Osteocyte (in vitro differentiated cells): ENCODE measurements at places on chromosomes 16 and 17.

DNA sequence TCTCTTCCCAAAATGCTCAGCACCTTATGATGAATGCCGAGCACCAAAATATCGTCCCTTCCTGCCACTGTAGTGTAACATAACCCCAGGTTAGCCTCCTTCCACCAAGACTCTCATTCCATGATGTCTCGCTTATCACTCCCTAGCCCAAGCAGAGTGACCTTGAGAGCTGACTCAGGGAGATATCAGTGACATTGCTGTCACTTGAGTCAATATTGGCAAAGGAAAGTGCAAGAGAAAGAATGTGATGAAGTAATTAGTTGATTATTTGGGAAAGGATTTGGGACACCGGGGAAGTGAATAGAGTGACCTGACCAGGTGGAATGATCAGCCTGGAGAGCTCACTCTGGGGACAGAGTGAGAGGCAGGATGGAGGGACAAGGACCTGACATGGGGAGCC lies 2.6 kb upstream of the ANKFN1 start:
- DNase-seq, result no peak

DNA sequence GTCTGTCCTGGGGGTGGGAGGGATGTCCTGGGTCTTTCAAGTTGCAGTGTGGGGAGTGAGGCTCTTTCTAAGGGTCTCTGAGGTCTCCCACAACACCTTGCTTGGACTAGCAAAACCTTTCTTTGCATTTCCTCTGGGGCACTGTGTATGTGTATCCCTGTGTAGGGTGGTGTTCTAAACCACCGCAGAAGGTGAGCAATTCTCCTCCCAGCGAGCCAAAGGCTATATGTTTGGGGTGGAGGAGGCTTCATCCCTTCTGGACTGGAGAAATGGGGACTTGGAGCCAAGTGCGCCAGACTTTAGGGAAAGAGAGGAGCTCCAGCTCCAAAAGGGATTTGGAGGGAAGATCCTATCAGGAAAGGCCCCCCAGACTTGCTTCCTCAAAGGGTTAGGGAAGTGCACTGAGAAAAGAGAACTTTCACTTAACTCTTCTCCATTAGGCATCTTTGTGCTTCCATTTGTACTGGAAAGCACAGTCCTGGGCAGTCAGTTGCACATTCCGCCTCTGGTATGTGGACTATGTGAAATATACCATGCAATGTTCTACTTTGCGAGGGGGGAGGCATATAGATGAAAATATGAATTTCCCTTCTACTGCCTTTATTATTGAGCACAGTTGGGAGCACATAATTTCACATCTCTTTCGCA lies 18.9 kb upstream of the HOXB9 start:
- no peak for DNase-seq

DNA sequence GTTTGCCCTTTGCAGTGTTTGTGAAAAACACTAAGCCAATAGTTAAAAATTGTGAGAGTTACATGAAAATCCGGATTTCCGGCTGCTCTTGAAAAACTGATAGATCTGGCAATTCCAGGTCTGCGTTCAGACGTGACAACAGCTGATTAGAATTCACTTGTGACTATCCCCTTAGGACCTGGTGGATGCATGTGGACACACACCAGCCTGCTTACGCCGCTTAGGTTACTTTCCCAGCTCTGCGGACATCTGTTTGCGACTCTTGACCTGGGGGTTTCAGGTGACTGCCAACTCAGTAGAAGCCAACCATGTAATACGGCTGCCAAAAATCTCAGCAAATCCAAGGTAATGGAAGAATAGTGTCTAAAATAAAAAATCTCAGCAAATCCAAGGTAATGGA lies 24.3 kb downstream of the VPS53 start:
- no peak for DNase-seq

DNA sequence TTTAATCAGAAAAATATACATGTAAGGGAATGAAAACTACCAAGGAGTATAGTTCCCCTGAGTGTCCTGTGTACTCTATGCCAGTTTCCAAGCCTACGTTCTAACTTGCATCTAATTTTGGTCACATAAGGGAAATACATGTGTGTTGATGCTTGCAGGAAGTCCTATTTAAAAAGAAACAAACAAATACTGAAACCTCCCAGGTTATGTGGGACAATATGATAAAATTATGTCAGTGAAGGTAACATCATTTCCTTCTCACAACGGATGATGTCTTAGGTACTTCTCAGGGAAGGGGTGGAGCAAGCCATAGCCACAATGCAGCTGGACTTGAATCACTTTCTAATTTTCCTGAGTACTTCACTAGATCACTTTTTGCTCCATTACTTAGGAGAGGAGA lies 115.9 kb downstream of the ZFHX3 start:
- no peak for DNase-seq

DNA sequence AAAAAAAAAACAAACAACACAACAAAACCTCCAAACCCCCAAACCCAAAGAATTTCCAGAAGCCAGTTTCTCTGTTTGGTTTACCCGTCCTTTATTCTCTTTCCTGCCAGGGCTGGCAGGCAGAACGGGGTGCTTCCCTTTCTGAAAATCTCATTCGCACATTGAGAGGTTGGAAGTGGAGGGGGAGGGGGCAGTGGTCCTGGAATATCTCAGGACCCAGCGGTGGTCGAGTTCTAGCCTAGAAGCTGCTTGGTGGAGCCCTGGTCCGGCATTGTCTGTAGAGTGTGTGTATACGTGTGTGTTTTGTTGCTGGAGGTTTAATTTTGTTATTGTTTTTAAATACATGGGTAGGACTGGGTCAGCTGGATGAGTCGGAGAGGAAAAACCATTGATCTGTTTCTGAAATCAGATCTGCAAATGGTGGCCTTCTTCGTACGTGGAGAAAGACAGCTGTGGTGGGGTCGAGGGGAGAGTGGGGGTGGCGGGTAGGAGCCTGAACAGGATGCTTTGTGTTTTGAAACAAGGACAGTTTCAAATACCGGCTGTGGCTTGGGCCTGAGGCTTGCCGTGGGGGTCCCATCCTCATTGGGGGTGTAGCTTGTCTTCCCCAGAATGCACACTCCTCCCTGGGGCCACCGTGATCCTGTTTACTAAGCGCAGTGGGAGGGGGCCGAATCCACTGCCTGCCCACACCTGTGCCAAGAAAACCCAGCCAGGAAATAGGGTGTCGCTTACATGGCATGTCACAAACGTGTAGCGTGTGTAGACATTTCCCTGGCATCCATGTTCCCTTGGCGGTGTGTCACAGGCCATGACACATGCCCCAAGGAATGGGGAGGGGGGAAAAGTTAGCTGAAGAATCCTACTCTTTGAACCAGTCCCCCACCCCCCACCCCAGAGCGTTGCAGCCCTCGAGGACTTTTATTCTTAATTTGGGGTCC lies 1.6 kb downstream of the CMIP start:
- no peak for DNase-seq

- DNase-seq, result no peak
Observed at GRCh38 chr17:48528153-48528935, 2.5 kb downstream of the HOXB1 start.

GRCh38 chr16:89691986-89692569 lies 5.6 kb downstream of the CDK10 start:
- no peak for DNase-seq

DNA sequence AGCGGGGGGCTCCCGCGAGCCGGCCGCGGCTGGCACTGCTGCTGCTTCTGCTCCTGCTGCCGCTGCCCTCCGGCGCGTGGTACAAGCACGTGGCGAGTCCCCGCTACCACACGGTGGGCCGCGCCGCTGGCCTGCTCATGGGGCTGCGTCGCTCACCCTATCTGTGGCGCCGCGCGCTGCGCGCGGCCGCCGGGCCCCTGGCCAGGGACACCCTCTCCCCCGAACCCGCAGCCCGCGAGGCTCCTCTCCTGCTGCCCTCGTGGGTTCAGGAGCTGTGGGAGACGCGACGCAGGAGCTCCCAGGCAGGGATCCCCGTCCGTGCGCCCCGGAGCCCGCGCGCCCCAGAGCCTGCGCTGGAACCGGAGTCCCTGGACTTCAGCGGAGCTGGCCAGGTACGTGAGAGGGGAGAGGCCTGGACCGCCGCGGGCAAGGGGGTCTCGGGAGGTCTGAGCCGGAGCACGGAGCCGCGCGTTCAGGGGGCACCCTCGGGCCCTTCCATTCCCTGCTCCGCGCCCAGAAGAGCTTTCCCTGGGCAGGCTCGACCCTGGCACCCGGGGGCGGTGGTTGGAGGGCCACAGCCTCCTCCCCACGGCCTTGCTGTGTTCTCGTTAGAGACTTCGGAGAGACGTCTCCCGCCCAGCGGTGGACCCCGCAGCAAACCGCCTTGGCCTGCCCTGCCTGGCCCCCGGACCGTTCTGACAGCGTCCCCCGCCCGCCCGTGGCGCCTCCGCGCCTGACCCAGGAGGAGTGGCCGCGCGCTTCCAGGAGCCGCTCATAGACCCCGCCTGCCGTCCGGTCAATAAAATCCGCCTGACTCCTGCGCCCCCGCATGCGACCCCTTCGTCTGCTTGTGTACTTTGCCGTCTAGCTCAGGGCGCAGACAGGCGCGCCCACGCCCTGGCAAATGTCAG lies 591 bp downstream of the NPW start:
- DNase-seq, result no peak

DNA sequence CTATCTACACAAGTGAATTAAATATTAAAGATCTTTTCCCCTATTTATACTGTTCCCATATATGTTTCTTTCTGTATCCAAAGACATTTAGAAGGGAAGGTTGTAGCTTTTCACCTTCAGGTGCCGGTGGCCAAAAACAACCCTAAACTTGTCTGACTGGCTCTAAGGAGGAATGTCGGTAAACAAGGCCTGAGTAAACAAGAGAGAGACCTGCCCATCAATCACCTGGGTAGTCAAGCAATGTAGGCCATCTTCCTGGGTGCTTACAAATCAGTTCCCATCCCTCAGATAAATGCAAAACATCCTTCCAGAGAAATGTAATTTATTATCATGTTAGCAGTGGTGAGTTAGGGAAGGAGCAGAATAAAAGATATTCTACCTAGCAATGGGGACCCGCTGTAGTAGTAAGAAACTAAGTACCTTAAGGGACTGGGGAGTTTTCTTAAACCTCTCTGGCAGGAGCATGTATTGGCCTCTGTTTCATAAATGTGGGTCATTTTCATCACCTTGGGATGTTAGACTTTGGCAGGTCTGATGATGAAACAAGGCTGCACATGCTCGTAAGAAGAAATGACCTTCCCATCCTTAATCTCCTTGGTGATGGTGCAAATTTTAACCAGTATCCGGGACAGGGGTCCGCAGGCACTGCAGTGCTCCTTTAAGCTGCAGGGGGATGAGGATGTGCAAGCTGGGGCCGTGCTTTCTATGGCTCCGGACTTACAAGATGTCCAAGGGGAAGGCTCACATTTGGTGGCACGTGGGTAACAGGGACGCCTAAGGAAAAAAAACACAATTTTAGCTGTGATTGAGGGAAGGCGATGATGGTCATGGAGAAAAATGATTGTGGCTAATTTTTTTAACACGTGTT lies 8.4 kb downstream of the KRT39 start:
- no peak for DNase-seq

GRCh38 chr17:49454050-49454449 lies 39.4 kb upstream of the PHB1 start:
- no peak for DNase-seq

DNA sequence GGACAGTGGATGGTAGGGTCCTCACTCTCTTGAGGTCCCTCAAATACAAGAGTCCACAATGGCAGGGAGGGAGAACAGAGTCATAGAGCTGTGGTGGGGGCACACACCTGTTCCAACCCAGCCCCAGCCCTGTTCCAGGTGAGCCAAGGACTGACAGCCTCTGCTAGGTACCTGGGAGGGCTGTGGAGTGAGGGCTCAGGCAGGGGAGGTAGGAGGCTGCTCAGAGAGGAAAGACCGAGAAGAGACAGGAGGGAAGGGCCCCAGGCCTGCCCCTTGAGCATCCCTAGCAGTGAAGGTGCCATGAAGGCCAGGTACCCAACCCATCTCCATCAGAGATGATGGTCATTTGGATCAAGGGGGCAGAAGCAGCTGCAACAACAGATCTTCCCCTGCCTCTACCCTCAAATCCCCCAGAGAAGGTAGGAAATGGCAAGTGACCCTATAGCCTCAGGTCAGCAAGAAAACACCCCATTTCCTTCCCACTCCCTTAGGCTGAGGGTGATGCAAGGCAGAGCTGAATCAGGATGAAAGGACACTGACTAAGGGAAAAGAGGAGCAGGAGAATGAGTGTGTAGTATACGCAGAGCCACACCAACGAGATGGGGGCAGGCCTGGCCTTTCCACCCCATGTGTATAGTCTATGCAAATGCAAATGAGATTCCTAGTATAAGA lies 28.6 kb downstream of the CD300LG start:
- DNase-seq, result no peak

DNA sequence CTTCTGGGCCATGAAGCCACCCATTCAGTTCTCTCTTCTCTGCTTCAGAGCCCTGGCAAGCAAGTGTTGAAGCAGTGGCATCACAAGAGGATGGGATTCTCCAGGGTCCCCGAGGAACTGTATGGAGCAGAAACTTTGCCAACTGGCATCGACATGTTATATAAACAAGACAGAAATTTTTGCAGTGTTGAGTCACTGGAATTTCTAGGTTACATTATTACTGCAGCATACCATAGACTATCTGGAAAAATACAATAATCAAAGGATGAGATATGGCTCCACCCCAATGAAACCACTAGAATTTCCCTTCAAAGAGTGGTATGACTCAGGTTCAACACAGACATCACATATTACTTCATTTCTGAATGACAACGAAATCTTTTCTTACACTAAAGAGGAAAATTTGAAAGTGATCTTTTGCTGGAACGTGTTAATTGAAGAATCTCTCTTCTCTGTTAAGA lies 343.0 kb upstream of the DYNLRB2 start:
- DNase-seq, result no peak

DNA sequence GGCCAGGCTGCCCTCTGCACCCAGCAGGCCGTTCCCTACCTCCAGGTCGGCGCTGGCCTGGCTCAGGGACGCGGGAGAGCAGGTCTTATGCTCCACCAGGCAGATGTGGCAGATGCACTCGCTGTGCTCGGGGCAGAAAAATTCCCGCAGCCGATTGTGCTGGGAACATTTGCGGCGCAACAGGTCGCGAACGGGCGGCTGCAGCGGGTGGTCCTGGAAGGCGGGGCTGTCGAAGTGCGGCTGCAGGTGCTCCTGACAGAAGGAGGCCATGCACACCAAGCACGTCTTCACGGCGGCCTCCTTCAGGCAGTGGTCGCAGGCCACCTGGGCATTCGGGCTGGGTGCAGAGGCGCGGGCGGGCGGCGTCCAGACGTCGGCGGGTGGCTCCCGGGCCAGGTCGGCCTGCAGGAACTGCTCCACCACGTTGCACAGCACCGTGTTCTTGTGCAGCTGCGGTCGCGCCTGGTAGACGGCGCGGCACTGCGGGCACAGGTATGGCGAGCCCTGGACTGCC lies 439 bp downstream of the TRIM25 start:
- DNase-seq, result peak; percentile 79

- no peak for DNase-seq
Observed at GRCh38 chr17:78042542-78042941, 84.0 kb downstream of the TNRC6C start.

DNA sequence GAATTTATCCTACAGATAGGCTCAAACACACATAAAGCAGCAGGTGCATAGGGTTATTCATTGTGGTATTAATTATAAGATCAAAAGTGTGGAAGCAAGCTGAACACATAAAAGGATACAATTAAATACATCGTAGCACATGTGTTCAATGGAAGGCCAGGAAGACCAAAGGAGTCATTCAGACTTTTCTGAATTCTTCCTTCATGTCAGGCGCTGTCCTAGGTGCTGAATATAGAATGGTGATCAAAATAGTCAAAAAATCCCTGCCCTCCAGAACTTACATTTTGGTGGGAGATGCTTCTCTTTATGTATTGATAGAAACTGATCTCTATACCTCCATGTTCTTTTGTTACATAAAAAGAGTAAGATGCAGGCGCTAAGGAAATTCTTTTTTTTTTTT lies 439.0 kb upstream of the ASIC2 start:
- DNase-seq, result no peak
